ENCODE measurements at places on chromosomes 16 and 17. TPM values are rescaled to one million over a fixed set of nuclear protein-coding genes. Genes with fewer than 3 reads are reported as not detected.

DNA sequence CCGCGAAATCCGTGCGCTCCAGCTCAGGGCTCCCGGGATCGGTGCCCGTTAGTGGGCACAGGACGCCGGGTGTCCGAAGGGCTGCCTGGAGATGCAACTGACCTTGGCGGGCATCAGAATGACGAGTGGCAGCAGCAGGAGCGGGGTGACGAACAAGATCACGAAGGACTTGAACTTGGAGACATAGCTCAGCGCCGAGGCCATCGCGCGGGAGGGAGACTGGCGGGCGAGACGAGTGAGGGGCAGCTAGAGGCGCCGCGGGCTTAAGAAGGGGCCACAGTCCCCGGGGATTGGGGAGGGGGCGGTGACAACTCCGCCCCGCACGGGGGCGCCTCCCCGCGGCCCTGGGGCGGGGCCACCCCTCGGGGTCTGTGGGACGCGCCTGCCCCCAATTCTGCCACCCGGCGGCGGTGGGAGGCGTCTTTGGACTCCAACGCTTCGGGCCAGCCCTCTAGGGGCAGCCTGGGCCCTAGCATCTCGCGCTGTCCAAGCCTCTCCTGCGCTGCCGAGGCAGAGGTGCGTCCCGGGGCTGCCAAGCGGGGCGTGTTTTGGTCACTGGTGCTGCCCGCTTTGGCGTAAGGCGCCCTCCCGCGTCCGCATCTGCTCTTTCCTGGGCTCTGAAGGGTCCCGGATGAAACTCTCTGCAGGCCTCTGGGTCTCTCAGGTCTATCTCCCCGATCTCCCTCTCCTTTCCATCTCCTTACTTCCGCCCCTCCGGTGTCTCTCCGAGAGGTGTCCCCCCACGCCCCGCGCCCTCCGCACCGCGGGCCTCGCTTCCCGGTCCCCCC, at the start of gene SLC13A5:
Gene SLC13A5, minus strand, starts transcription at position 240 of the 788 bp plus-strand sequence. Its CDS starts 36 bp downstream, at position 204.
- DNase-seq = no peak

GRCh38 chr17:64007838-64008282, 9.7 kb downstream of the PRR29 start:
- DNase-seq = no peak

DNA sequence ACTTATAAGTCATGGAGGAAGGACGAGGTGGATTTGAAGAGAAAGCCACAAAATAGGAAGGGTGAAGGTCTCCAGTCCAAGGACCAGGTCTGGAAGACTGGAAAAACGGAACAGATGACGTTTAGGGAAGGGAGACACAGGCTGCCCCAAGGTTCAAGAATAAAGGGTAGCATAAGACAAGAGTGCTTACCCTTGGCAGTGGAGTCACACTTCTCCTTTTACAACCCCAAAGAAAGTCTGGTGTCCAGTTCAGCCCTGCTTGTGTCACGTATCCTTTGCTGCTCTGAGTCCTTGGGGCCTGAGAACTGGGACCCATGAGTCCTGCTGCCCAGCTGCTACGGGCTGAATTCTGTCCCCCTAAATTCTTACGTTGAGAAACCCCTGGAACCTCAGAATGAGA, 13.0 kb upstream of the GGA2 start:
- DNase-seq = no peak

DNA sequence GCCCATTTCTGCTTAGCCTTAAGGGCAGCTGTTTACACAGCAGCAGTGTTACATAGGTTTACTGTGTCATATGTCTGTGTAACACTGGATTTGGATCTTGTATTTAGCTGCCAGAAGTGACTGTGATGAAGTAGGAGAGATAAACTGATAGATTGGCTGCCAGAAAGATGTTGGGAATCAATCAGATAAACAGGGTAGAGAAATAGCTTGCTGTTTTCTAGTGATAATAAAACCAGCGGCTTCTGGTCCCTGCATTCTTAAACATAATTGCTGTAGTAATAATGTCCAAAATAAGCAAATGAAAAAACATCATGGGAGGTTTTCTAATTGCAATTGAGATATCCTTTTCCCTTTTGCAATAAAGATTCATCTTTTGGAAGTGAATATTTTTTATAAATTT, 68.7 kb downstream of the AATF start:
- DNase-seq = no peak

Gene RHBDL1
- total RNA-seq = 0.95 TPM

Gene GPRC5C
- 27.0 TPM for total RNA-seq
